ENCODE measurements at places on chromosomes 13 and 19. TPM values are rescaled to one million over a fixed set of nuclear protein-coding genes. Genes with fewer than 3 reads are reported as not detected.

The HTR2A gene
- total RNA-seq = 0.33 TPM

The CCDC122 gene
- total RNA-seq = 6.7 TPM

The ZNF844 gene
- 1.0 TPM for total RNA-seq

The KLC3 gene
- 56.5 TPM for total RNA-seq

The MAST1 gene
- 0.53 TPM for total RNA-seq

The DOCK6 gene
- 53.6 TPM for total RNA-seq

The MBD3L2 gene
- total RNA-seq = not detected

The MYBPC2 gene
- total RNA-seq = not detected

The ZNF571 gene
- total RNA-seq = 3.8 TPM

The FAM216B gene
- not detected for total RNA-seq

The ZNF135 gene
- 4.0 TPM for total RNA-seq

The CACNG8 gene
- total RNA-seq = not detected

The ZNF490 gene
- total RNA-seq = 8.3 TPM

The KLK13 gene
- 0.83 TPM for total RNA-seq

The MRPL34 gene
- total RNA-seq = 76.3 TPM

The CEACAM4 gene
- total RNA-seq = not detected

The COX6B1 gene
- total RNA-seq = 275 TPM

The NANOS3 gene
- total RNA-seq = not detected

The SULT2B1 gene
- not detected for total RNA-seq

The YJEFN3 gene
- total RNA-seq = 4.1 TPM

The TMEM59L gene
- 0.89 TPM for total RNA-seq

Measured in mammary epithelial cell (primary cell).